ENCODE measurements at places on chromosomes 5 and 9. TPM values are rescaled to one million over a fixed set of nuclear protein-coding genes. Genes with fewer than 3 reads are reported as not detected.

DNA sequence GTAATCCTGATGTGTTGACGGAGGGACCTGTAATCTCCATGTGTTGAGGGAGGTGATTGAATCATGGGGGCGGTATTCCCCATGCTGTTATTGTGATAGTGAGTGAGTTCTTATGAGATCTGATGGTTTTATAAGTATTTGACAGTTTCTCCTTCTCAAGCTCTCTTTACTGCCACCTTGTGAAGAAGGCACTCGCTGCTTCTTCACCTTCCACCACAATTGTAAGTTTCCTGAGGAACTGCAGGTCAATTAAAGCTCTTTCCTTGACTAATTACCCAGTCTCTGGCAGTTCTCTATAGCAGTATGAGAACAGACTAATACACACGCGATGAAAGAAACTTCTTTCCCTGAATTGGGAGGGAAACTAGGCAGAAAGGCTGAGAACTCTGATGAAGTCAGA, 141.1 kb upstream of the RAD23B start:
- H3K36me3 ChIP-seq = no peaks in the 10 kb centered on the region
- H3K27ac ChIP-seq = no peak overlapping the region
- no peak for DNase-seq
- H3K4me3 ChIP-seq = no peak overlapping the region

Gene ENTPD2
- 1.8 TPM for total RNA-seq

Gene LURAP1L
- 14.3 TPM for total RNA-seq

- no peak overlapping the region for H3K4me3 ChIP-seq
- H3K27me3 ChIP-seq = no peaks in the 10 kb centered on the region
- H3K4me1 ChIP-seq = no peaks in the 10 kb centered on the region
- no peaks in the 10 kb centered on the region for H3K36me3 ChIP-seq
These were observed 32.3 kb downstream of the GALNT12 start for GRCh38 chr9:98839724-98840123.

GRCh38 chr5:10339058-10339811, 14.3 kb upstream of the MARCHF6 start:
- no peak for DNase-seq
- no peaks in the 10 kb centered on the region for H3K36me3 ChIP-seq

Measured in pancreas (tissue), 10 donors.